ENCODE measurements at places on chromosomes 1 and 21. TPM values are rescaled to one million over a fixed set of nuclear protein-coding genes. Genes with fewer than 3 reads are reported as not detected.
A peak's percentile ranks its signal among the peaks of the same experiment; 100 is the strongest.

HAO2 gene
- not detected for total RNA-seq

LAPTM5 gene
- 66.6 TPM for total RNA-seq

TDRD5 gene
- total RNA-seq, result 0.64 TPM

DNA sequence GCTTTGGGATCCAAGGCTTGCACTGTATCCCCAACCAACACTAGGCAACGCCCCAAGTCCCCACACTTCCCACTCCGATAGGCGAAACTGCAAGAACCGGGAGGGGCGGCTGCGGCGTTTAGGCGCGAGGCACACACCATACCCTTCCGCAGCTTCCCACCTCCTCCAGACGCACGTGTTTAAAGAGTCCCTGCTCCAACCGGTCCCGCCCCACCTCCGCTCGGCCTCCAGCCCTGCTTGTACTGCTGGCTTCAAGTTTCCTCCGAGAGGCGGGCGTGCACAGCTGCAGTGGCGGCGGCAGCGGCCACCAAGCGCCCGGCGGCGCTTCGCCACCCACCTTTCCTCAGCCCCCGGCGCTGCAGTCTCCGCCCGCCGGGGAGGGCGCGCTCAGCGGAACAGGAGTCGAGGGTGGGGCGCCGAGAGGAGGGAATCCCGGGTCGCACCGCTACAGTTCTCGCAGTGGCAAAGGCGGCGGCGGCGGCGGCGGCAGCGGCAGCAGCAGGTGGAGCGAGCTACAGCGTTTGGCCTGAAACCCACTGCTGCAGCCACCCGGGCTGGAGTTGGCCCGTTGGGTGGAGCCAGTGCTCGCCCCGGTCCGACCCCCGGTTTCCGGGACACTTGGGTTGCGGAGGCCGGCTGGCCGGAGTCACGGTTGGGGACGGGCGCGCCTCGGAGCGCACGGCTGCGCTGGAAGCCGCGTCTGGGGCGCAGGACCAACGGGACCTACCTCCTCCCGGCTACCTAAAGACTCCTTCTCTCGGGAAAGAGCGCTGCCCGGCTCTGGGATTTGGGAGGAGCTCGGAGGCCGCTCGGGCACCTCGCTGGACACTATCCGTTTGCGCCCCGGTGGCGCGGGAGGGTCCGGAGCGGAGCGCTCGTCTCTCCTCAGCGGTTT is at the start of gene CNIH3:
TSS of gene CNIH3 (plus strand) at position 457 of the 895 bp plus-strand sequence. CDS start 858 bp downstream, outside the sequence.
- H3K4me3 ChIP-seq, result peak within 1 kb of the TSS; percentile 46
- peaks cover 67% of the 10 kb centered on the region for H3K27me3 ChIP-seq
- no peak for DNase-seq
- H3K36me3 ChIP-seq, result no peaks in the 10 kb centered on the region
- peaks cover 20% of the 10 kb centered on the region for H3K4me1 ChIP-seq
- no peak within 1 kb of the TSS for H3K27ac ChIP-seq

GRCh38 chr1:101119289-101119688 is 93.7 kb upstream of the DPH5 start:
- H3K4me1 ChIP-seq, result no peaks in the 10 kb centered on the region
- H3K27ac ChIP-seq, result no peak overlapping the region
- H3K36me3 ChIP-seq, result no peaks in the 10 kb centered on the region
- no peak for DNase-seq
- no peak overlapping the region for H3K4me3 ChIP-seq

DNA sequence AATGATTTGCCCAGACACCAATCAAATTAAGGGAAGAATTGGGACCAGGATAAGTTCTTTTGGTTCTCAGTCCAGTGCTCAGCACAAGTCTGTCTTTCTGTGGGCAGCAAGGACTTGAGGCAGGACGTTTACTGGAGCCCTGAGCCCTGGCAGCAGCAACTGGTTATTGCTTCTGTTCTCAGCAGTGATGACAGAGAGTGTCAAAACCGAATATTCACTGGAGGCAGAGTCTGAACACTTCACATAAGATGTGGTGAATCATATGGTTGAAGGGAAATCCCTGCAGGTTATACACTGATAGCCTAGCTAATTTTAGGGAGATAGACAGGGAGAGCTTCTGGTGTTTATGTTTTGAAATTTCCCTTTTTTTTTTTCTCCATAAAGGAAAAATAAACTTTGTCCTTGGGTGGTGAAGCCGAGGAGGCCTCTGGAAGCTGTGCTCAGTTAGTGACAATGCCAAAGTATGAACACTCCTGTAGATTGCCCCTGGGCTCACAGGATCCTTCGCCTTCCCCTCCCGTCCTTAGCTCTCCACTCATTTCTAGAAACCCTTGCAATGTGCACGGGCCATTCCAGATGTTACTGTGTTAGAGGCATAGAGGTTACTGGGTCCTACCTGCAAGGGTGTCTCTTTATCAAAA is 26.3 kb upstream of the TSPAN2 start:
- no peaks in the 10 kb centered on the region for H3K27me3 ChIP-seq
- H3K36me3 ChIP-seq, result no peaks in the 10 kb centered on the region
- DNase-seq, result no peak
- H3K4me1 ChIP-seq, result peaks cover 5% of the 10 kb centered on the region

- no peak overlapping the region for H3K27ac ChIP-seq
- DNase-seq, result no peak
- H3K36me3 ChIP-seq, result no peaks in the 10 kb centered on the region
- no peaks in the 10 kb centered on the region for H3K4me1 ChIP-seq
- no peak overlapping the region for H3K4me3 ChIP-seq
These were observed 86.2 kb downstream of the CD247 start for GRCh38 chr1:167431909-167432650.

- no peaks in the 10 kb centered on the region for H3K27me3 ChIP-seq
- DNase-seq, result no peak
- H3K4me1 ChIP-seq, result peaks cover 14% of the 10 kb centered on the region
- H3K4me3 ChIP-seq, result peak overlapping the region; percentile 86
These were observed 402 bp downstream of the C21orf58 start for GRCh38 chr21:46323227-46323709.

- no peaks in the 10 kb centered on the region for H3K4me1 ChIP-seq
- no peaks in the 10 kb centered on the region for H3K36me3 ChIP-seq
- no peak for DNase-seq
- H3K27ac ChIP-seq, result no peak overlapping the region
- H3K27me3 ChIP-seq, result no peaks in the 10 kb centered on the region
- H3K4me3 ChIP-seq, result no peak overlapping the region
These were observed 18.2 kb downstream of the FAM20B start for GRCh38 chr1:179043907-179044306.

- peak overlapping the region; percentile 51 for H3K27ac ChIP-seq
- DNase-seq, result no peak
- H3K36me3 ChIP-seq, result no peaks in the 10 kb centered on the region
- H3K4me1 ChIP-seq, result no peaks in the 10 kb centered on the region
- peaks cover 14% of the 10 kb centered on the region for H3K27me3 ChIP-seq
These were observed 5.0 kb downstream of the ADARB1 start for GRCh38 chr21:45079351-45079750.

DNA sequence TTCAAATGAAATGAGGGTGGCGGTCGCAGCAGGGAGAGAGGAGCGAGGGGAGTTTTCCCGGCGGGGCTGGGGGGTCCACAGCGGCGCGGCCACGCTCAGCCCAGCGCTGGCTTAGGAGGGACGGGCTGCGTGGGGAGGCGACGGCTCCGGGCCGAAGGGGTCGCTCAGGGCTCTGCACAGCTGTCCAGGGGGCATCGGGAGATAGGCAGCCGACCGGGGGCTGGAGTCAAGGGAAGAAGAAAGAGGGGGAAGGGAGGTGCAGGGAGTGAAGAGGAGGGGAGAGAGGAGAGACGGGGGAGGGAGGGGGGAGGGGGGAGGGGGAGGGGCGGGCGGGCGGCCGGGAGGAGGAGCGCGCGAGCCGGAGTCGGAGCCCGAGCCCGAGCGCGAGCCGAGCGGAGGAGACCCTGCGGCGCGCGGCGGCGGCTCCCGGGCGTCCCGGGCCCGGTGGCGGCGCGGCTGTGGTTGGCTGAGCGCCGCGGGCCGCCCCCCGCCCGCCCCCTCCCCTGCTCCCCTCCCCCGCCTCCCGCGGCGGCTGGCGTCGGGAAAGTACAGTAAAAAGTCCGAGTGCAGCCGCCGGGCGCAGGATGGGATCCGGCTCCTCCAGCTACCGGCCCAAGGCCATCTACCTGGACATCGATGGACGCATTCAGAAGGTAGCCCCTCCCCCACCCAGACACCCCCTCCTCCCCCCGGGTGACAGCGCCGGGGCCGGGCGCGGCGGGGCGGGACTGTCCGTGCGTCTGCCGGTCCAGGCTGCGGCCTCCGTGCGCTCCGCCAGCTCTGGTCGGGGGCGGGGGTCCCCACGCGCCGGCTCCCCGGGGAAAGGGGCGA is at the start of gene PDE9A:
TSS of gene PDE9A (plus strand) at position 391 of the 831 bp plus-strand sequence. CDS start at position 585, 194 bp downstream.
- H3K4me3 ChIP-seq, result peak within 1 kb of the TSS; percentile 64
- peaks cover 4% of the 10 kb centered on the region for H3K4me1 ChIP-seq
- no peaks in the 10 kb centered on the region for H3K36me3 ChIP-seq
- peak within 1 kb of the TSS; percentile 85 for H3K27ac ChIP-seq
